Left lung (tissue), 14 donors: ENCODE measurements at places on chromosomes 4 and X.
A peak's percentile ranks its signal among the peaks of the same experiment; 100 is the strongest.

DNA sequence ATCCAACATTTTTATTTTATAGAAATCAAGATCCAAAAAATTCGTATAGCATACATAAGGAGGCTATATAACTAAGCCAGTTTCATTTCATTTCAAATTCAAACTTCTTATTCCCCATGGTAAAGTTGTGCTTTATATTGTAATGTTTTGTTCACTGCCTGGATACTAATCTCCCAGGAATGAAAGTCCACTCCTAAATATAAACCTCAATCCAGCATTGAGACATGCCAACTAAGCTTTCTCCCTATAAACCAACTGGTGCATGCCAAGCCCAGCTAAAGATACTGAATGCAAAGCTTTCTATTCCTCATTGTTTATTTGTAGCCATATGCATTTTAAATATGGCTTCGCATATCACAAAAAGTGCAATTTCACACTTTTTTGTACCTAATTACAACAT lies 63.8 kb upstream of the INPP4B start:
- DNase-seq: no peak

GRCh38 chrX:9131066-9131465 lies 97.1 kb upstream of the FAM9B start:
- no peak for DNase-seq

- peak; percentile 41 for DNase-seq
Observed at GRCh38 chr4:37601531-37601930, 84.6 kb downstream of the RELL1 start.

- no peak for DNase-seq
Observed at GRCh38 chrX:22952010-22952409, 47.8 kb upstream of the DDX53 start.

GRCh38 chr4:150855981-150856510 lies 159.0 kb downstream of the LRBA start:
- no peak for DNase-seq

DNA sequence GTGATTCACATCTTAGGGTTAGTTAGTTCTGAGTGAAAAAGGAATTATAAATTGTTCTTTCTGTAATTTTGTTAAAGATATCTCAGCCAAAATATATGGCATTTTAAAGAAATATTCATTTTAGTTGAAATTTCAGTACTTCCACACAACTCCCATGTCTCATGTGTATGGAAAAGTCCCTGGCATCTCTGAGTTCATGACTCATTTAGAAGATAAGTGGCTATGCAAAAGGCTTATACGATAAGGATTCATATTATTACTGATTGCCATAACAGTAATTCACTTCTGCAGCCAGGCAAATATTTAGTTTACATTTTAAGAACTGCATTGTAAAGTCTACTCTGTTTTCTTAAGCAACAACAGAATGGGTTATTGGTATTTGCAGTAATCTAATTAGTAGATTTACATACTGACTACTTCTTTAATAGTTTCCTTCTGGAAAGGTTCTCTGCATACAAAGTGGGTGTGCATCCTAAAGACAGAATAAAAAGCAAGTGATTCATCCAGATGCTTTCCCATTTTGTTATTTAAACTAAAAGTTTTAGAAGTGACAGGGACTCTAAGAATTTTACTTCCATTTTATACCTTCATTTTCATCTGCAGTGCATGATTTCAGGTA lies 682.4 kb upstream of the PABPC4L start:
- no peak for DNase-seq
